ENCODE measurements at places on chromosomes 3 and 15.

DNA sequence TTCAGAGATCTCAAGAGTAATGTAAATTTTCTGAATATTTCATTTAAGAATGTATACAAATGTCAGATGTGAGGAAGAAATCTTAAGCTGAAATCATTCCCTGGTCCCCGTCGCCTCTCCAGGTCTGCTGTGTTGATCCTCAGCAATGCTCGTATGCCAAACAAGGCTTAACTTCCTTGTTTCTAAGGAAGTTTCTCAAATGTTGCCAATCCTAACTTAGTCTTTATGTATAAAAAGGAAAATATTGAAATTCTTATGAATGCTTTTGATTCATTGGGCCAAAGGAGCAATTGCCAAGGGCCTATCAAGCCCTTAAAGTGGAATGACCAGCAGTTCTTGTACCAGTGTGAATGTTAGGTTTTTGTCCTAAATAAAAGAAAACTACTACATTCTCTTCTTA is 507.7 kb upstream of the SEMA6D start:
- no peak for DNase-seq

DNA sequence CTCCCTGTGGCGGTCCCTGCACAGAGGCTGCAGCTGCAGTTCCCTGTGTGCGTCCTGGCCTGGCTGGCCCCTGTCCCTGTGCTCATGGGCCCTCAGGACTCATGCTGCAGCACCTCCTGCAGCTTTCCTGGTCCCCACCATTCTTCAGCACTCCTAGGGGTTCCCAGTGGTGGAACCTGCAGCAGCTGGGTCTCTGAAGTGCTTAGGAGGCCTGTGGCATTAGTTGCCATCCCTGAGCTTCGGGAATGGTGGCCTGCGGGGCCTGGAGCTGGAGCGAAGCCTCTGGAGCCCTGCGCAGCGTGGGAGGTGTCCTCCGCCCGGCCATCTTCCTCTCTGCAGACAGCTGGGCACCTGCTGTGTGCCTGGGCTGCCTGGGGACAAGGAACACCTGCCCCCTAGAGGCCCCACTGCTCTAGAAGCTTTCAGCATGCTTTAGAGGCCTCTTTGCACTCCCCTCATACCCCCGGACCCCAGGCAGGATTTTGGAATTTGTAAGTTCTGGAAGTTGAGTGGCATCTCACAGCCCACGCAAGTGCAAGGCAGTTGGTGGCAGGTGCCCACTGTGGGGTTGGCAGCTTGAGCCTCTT is 13.1 kb downstream of the PLXNA1 start:
- DNase-seq, result no peak

GRCh38 chr3:174873832-174874657 is 14.9 kb downstream of the NAALADL2 start:
- DNase-seq, result no peak

DNA sequence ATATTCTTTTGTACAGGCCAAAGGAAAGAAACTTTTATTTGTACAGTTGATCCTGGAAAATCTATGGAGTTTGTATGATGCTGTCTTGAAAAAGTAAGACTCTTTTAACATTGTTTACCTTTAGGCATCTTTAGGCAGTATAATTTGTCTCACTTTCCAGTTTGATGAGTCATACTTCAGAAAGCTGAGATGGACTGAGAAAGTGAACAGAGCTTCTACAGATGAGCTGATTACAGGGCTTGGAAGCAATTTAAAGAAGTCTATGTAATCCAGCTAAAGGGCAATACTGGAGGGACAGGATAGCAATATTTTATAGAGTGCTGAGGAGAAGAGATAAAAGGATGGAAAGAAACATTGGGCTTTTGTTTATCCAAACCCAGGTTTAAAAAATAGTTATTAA is 123.5 kb upstream of the GOLGA6L4 start:
- DNase-seq, result no peak

GRCh38 chr15:88467935-88468528 is 524 bp downstream of the MRPS11 start:
- no peak for DNase-seq

GRCh38 chr3:158053386-158053785 is 52.8 kb downstream of the SHOX2 start:
- no peak for DNase-seq

DNA sequence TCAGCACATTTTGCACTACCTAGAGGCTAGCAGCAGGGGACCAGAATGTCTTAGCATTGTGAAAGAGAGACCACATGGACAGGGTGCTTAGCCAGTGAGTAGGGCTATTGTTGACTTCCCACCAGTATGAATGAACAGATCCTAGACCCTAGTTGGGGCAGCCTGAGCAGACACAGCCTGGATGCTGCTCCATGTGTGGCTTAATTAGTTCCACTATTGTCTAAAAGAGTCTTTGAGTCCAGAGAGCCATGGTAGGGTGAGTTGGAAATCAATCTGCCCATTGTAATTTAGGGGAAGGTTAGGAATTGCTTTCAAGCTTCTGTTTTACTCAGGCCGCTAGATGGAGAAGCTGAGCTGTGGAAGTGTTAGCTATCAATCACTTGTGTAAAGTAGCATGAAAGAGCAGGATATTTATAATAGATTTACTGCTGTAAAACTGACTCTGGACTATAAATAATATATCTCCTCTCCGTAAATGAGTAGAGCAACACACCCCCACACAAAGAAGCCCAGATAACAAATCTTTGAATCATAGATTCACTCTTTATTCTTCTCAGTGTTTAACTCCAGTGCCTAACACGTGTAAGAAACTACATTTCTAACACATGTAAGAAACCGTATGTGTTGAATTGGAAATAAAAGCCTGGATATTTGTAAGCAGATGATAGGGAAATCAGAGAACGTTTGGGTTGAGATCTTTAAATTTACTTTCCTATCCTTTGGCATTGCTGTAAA is 4.1 kb upstream of the GCSAM start:
- DNase-seq, result peak; percentile 12

- DNase-seq, result no peak
Observed at GRCh38 chr3:187594272-187594671, 75.9 kb downstream of the SST start.

DNA sequence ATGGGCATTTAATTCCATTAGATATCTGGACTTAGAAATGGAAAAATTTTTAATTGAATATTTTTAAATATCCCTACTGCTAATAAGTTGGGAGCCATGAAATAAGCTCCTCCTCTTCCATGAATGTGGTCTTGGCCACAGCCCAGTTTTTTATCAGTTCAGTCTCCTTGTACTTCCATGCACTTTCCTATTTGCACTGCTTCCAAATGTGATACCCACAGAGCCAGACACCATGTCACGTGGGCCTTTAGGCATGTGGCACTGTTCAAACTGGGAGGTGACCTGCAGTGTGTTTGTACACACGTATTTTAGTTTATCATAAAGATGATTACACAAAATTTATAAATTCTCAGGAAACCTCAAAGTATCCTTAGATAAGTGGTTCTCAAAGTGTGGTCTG is 80.1 kb upstream of the DGKG start:
- DNase-seq, result no peak

DNA sequence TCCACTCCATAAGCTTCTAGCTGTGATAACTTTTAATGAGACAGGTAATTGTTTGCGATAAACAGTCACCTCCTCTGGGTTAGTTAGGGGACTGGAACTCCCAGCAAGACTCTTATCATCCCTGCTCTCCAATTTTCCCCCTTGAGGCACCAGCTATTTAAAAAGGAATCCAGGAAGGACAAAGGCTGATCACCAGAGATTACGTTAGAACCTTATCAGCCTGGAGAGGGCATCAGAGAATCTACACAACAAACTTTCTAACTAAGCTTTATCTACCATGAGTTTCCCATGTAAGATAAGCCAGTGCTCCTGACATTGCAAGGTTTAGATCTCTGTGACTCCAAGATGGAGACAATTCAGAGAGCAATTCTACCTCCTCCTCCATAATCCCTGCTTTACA is 31.3 kb downstream of the GPR176 start:
- no peak for DNase-seq

GRCh38 chr3:71143493-71143892 is 440.0 kb downstream of the FOXP1 start:
- no peak for DNase-seq

- no peak for DNase-seq
Observed at GRCh38 chr3:191148131-191148530, 50.9 kb upstream of the OSTN start.

DNA sequence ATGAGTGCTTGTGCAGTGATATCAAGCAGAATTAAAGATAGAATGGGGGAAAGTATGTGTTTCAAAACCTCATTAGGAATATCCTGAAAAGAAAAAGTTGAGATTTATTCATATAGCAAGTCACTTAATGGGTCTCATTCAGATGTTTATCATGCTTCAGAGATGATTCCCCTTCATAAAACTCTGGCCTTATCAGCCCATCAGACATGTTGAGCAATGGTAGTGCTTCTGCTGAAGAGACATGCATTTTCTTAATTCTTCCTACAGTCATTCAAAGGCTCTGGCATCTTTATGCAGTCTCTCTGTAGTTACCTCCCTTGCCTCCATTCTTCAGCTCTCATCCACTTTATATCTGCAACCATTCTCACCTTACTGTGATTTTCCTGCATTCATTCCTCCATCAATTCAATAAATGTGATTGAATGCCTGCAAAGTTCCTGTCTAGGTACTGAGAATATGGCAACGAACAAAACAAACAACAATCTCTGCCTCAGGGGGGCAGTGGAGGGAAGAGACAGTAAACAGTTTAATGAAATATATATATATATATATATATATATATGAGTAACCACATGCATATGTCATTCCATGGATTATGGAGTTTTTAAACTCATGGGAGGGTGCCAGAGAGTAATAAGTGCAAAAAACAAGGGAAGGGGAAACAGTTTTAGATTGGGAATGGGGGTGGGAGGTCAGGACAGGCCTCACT is 138.5 kb downstream of the NECTIN3 start:
- DNase-seq, result no peak

DNA sequence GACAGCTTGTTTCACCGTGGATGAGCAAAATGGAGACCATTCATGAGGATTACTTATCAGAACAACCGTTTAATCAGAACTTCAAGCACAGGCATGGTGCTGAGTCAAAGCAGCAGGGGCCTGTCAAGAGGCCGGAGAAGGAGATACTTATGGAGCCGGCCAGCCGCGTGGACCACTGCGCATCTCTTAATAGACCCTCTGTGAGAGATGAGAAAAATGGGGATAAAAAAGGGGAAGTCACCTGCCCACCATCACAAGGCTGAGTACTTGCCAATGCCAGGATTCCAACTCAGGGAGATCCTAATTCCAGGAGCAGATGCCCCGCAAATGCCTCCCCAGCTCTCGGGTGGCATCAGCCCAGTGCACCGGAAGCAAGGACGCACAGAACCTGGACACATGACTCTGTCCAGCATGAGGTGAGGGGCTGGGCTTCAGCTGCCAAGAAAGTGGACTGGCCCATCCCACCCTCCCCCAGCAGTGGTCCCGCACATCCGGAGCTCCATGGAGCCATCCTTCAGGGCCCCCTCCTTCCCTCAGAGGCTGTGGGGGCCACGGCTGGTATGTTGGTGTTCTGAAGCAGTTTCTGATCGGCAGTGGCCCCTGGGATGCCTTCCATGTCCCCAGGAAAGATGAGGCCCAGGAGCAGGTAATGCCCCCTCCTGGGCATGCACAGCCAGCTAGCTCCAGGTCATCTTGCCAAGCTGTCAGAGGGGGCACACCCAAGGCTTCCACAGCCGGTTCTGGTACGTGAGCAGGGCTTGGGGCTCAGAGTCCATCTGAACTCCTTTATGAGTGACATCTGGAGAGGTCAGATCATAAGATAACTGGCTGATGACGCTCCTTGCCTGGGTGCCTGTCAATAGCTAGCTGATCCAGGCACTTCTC is 143.8 kb downstream of the ATP10A start:
- no peak for DNase-seq

DNA sequence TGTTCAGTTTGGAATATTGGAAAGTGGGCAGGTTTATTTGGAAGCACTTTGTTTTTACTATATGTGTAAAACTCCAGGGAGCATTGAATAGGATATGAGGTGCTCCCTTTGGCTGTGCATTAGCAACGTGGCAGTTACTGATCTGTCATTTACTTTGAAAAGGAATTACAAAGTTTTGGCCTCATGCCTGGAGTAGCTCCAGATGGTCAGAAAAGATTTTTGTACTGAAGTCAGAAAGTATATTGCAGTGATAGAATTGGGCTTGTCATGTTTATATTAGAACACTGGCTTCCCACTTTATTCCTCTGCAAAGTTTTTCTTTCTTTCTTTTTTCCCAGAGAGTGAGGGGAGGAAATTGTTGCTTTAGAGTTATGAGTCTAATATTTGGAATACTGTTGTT is 26.1 kb downstream of the FNDC3B start:
- no peak for DNase-seq

- no peak for DNase-seq
Observed at GRCh38 chr15:68784206-68784605, 36.5 kb downstream of the ANP32A start.

DNA sequence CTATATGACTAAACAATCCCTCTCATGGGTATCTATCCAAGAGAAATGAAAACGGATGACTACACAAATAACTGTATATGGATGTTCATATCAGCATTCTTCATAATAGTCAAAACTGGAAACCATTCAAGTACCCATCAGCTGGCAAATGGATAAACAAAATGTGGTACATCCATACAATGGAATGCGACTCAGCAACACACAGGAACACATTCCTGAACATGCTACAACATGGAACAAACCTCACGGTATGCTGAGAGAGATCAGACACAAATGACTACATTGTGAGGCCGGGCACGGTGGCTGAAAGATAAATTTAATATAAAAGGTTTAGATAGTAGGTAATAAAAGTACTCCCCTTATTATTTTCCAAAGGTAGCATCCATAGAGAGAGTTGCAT is 42.6 kb downstream of the CCR4 start:
- no peak for DNase-seq
